ENCODE measurements at places on chromosomes 12 and 14.

GRCh38 chr14:89899917-89900663 is 54.4 kb downstream of the EFCAB11 start:
- DNase-seq = no peak

GRCh38 chr12:122980183-122981035 is at the start of gene ARL6IP4:
Gene ARL6IP4, plus strand, starts transcription at chr12:122980681. Its CDS starts 459 bp downstream, at chr12:122981140.
- DNase-seq = no peak

GRCh38 chr12:92623386-92623785 is 79.4 kb upstream of the PLEKHG7 start:
- no peak for DNase-seq

DNA sequence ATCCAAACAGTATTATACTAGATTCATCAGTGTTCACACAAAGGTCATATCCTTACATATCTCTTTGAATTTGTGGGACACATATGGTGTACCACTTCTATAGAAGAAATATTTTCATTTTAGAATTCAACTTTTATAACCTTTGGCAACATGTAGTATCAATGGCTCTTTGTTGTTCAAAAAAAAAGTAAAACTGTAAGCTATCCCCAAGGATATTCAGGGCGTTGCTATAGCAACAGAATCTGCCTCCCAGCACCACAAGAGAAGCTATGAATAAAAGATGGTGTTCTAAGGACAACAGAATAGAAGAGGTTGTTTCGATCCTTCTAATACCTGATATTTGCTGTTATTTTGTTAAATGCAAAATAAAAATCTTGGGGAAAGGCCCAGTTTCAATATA is 139.3 kb downstream of the BRMS1L start:
- no peak for DNase-seq

DNA sequence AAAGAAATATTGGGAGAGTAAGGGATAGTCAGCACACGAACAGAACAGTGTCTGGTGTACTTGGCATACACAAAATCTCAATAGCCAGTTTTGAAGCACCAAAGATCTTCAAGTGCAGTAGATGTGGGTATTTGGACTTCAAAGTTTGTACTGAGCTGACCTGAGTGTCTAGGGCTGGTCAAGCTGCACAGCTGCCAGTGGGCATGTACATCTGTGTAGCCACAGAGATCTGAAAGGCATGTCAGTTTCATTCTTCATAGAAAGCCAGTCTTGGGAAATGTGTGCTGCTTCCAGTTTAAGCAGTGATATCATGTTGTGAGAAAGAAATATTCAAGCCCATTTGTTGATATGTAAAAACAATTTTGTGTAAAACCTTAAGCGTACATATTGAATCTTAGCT is 279.0 kb upstream of the SYT10 start:
- DNase-seq = no peak
